ENCODE measurements at places on chromosomes 5 and 9.
A peak's percentile ranks its signal among the peaks of the same experiment; 100 is the strongest.

DNA sequence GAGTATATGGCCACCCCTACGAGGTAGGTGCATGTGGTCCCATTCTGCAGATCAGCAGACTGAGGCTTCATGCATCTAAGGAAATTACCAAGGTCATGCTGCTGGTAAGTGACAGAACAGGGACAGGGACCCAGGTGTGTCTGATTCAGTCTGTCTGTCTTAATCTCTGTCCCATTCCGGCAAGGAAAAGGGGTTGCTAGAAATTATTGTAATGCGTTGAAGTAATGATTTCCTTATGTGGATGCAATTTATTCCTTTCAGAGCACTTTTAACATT, 76.8 kb downstream of the AMBP start:
- DNase-seq = no peak

DNA sequence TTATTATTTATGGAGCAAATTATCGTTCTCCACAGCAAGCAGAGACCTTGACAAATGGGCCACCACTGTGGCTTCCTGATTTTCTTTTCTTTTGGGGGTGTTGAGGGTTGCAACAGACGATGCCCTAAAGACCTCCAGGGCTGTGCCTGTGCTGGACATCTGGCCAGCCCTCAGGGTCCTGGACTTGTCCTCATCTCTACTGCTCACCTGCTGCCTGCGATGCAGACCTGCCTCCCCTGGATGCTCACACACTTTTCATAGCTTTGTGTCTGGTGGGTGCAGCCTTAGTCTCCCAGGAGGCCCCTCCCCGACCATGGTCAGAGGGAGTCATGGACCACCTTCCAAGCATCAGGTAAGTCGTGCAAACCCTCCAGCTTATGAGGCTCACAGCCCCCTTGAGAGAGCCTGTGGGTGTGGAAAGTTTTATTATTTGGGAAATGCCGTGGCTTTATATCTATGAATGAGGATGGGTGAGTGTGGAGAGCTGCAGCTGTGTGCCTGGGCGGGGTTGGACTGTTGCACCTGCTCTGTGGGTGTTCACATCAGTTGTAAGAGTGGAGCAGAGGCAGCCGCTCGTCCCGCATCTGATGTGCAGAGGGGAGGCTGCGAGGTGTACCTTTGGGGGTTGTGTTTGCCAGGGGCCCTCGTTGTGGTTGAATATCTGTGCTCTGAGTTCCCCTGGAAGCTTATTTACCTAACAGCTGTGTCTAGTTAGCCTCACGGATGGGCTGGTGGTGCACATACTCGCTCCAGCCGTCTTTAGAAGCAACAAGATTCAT, 126.3 kb upstream of the IRX4 start:
- DNase-seq = no peak

GRCh38 chr9:9142001-9142400, 1342.4 kb upstream of the DMAC1 start:
- DNase-seq = no peak

DNA sequence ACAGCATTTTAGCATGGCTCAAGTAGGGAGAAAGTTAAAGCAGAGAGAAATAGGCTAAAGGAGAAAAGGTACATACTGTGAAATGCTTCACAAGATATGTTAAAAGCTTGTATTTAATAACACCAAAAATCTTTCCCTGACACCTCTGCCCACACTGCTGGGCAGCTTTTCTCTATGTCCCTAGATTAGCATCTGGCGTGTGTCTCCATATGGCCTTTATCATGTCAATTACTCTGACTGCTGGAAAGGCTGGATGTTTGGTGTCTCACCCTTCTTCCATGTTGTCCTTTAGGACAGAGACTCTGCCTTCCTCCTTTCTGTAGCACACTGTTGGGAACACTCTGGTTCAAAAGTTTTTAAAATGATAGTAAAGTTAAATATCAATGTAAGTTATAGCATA, 122.5 kb downstream of the OXCT1 start:
- no peak for DNase-seq

DNA sequence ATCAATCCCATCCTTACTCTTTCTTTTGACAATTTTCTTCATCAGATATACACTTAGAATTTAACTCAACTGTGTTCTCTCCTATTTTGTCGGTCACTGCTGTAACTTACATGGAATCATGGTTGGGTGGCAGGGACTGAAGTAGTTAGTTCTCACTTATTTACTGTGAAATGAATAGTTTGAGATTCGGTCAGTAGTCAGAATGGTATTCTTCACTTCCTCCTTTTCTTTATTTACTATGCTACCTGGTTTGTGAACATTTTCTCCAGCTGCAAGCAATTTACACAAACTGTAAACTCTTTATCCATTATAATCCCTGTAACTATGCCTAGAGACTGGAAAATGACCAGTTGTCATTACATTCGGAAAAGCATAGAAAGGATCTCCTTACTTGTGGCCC, 41.5 kb upstream of the GDNF start:
- no peak for DNase-seq

DNA sequence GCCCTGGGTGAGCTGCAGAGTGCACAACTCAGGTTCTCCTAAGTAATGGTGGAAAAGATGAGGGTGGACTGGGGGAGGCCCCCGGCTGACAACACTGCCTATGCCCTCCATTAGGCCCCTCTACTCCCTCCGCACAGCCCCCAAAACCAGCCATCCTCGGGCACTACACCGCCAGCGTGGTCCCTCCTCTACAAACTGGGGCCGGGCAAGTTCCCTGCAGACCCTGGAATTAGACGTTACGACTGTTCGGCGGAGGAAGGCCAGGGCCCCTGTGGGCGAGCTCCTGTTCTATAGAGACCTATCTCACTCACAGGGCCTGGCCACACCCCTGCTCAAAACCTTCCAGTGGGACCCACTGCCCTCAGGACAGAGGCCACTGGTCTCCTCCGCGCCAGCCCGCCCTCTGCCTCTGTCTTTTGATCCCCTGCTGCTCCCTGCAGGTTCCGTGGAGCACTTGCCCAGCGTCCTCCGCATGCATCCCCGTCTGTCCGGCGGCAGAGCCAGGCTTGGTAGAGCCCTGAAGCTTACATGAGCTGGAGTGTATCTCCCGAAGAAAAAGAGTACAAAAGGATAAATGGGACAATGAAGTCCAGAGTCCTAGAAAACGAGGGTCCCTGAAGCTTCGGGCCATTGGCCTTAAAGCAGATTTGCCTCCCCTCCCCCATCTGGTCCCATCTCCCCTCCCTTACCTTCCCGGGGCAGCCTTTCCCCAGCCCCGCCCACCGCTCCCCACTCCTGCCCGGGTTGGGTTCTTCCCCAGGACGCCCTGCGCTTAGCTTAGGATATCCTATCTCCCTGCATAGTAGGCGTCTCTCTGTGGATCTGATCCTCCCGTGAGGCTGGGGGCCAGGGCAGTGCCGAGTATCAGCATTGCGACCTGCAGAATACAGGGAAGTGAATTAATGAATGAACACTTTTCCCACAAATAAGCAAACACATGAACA, 71.3 kb downstream of the HRH2 start:
- DNase-seq = no peak

DNA sequence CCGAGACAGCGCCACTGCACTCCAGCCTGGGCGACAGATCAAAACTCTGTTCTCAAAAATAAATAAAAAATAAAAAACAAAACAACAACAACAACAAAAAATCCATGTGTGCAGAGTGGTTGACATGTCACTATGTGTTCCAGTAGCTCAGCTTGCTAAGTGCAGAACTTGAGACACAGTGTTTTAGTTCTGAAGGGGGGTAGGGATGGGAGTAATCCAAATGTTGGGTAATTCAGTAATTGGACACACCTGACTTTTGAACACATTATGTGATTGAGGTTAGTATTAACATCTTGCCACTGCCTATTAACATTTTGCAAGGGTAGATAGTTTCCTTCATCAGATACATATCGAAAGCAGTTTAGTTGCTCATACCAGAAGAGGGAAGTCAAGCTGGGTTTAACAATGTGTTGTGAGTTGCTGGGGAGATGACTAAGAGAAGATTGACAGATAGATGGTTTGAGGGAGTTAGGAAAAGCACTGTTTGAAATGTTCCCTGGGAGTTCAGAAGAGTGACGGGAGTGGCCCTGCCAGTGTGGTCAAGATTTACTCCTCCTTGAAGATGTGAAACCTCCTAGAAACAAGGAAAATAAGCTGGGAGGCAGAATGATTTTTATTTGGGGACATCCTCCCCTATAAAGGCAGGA, 928 bp downstream of the HACD4 start:
- no peak for DNase-seq

DNA sequence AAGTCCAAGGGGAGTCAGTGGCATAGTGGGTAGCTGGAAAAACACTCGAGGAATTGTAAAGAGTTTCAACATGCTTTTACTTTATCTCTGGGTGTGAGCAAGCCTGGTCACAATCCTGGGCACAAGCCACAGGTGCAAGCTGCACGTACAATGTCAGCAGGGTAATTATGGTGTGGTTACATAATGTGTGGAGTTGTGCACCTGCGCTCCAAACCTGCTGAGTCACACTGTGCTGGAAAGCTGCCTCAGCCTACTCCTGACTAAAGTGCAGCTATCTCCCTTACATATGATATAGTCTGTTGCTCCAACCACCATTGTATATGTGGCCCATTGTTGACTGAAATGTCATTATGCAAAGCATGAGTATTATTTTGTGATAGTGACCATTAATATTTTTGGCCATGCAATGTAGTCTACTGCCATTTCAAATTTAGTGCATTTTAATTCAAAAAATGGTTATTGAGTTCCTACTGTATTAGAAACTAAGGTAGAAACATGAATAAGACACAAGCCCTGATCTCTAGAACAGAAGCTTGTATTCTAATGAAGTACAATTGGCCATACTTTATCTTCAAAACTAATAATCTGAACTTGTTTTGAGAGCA, 160.9 kb upstream of the SLC30A5 start:
- no peak for DNase-seq

- peak; percentile 76 for DNase-seq
Observed at GRCh38 chr5:160199410-160199911, 29.8 kb upstream of the FABP6 start.

- DNase-seq = no peak
Observed at GRCh38 chr9:97903177-97903576, 19.1 kb downstream of the TRMO start.

DNA sequence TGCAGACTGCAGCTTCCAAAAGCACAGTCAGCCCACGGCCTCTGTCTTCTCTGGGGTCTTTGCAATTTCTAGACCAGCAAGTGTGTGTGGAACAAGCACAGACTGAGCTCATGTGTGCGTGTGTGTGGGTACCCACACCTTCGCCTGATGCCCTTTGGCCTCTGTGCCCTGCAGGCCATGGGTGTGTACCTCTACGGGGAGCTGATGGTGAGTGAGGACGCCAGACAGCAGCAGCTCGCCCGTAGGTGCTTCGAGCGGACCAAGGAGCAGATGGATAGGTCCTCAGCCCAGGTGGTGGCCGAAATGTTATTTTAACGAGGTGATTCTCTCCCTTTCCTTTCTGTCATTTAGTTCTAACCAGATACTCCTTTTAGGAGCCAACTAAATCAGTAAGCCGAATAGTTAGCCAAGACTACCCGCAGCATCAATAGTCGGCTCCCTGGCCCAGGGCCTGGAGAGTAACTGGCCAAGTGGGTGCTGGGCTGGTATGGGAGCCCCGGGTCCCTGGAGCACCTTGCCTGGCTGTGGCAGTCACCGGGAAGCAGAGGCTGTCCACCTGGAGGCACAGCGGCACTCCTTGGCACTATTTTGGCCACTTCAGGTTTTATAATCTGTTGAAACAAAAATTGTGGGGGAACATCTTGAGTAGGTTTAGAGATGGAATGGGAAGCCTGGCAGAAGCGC, 235.0 kb downstream of the FANCC start:
- DNase-seq = no peak

GRCh38 chr5:33343676-33344327, 97.0 kb upstream of the TARS1 start:
- DNase-seq = no peak

All from activated naive CD4-positive, alpha-beta T cell treated with anti-CD3 and anti-CD28 coated beads, Interleukin-2, amount 50 U/mL, for 16 hours (primary cell).